GM23248 (cell line): ENCODE measurements at places on chromosomes 13 and 19.

GRCh38 chr19:48716562-48717291 is 2.8 kb downstream of the MAMSTR start:
- peak; percentile 75 for DNase-seq

GRCh38 chr19:17915940-17916593 is 16.7 kb upstream of the CCDC124 start:
- no peak for DNase-seq

GRCh38 chr19:30521937-30522336 is 149.8 kb downstream of the ZNF536 start:
- DNase-seq = no peak

GRCh38 chr13:46473806-46474205 is 79.2 kb upstream of the LRCH1 start:
- DNase-seq = no peak

GRCh38 chr13:80047406-80047805 is 293.5 kb downstream of the SPRY2 start:
- DNase-seq = peak; percentile 36

- peak; percentile 73 for DNase-seq
Observed at GRCh38 chr19:4327252-4327876, 11.3 kb downstream of the STAP2 start.

GRCh38 chr19:20273951-20274570 is 107.0 kb downstream of the ZNF486 start:
- no peak for DNase-seq

DNA sequence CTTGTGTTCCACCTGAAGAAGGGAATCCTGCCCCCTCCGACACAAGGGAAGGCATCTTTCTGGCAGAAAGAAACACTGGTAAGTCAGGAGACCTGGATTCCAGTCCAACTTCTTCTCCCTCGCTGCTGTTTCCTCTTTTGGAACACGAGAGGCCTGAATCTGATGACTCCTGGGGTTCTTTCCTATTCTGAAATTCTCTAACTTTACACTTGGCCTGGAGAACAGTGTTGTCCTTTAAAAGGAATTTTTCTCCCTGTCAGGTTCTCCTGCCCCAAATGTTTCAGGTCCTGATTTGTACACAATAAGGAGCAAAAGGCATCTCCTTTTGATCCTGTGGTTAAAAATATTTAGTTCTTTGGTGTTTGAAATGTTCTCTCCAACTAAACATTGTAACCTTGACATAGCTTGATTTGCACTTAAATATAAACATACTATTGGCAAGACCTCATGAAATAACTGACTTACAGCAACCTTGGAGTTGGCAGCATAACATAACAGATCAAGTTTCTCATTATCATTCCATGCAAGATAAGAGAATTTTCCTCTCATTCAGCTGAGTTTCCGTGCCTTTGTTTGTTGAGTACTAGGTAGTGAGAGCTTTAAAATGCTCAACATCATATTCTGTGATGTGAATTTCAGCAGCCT is 244.8 kb downstream of the COG6 start:
- DNase-seq = no peak

DNA sequence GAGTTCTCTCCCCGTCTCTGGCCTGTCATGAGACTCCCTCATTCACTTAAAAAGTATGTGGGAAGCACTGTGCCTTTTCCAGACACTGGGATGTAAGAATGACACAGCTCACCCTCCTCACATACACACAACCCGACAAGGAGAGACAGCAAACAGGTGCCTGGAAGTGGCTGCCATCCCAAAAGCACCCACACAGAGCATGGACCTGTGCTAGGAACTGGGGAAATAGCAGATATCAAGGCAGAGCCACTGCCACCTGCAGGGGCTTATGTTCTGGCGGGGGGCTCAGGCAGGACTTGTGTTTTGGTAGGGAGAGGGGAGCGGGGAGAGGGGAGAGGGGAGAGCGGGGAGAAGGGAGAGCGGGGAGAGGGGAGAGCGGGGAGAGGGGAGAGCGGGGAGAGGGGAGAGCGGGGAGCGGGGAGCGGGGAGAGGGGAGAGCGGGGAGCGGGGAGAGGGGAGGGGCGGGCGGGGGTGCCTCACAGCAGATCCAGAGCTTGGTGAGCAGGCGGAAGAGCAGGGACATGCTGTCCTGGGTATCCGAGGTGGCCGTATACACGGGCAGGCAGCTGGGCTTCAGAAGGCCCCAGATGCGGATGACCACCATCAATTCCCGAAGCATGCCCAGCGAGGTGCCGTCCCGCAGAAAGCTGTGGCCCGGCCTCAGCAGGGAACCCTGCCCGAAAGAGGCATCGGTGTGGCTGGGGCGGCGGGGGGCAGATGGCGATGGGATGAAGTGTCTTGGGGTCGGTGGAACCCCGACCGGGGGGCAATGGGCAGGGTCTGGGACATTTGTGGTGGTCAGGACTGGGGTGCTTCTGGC is 12.2 kb downstream of the CFD start:
- no peak for DNase-seq

DNA sequence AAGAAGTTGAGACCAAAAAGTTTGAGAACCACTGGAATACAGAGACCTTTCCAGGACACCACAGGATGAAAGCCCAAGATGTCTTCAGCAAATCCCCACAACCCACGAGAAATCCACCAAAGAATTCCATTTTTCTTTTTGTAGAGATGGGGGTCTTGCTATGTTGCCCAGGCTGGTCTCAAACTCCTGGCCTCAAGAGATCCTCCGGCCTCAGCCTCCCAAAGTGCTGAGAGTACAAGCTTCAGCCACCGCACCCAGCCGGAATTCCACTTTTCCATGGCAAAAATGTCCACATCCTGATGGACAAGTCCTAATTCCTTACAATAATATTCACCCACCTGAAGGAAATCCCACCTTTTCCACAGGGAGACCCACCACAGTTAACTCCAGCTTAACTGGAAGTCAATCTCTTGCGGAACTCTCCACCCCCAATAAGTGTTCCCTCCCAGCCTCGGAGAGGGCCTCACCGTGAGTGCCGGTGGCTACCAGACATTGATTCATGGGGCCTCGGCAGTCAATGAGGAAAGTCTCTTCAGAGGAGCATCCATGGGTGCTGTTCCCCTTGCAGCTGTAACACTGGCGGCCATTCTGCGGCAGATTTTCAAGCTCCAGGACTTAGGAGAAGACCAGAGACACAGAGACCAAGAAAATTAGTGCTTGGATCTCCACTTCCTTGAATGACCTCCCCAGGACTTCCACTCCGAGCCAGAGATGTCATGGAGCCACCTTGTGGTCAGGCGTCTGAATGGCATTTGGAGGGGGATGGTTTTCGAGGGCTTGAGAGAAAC is 12.3 kb upstream of the CADM4 start:
- DNase-seq = peak; percentile 78

GRCh38 chr13:33515146-33515545 is 229.6 kb upstream of the STARD13 start:
- no peak for DNase-seq

- no peak for DNase-seq
Observed at GRCh38 chr19:8343483-8343844, 402 bp upstream of the KANK3 start.

GRCh38 chr13:36553491-36553890 is 120.3 kb upstream of the SERTM1 start:
- no peak for DNase-seq

GRCh38 chr19:12526542-12526941 is 24.7 kb downstream of the ZNF564 start:
- DNase-seq = no peak

- DNase-seq = no peak
Observed at GRCh38 chr19:42086770-42087550, 11.0 kb downstream of the ZNF574 start.

DNA sequence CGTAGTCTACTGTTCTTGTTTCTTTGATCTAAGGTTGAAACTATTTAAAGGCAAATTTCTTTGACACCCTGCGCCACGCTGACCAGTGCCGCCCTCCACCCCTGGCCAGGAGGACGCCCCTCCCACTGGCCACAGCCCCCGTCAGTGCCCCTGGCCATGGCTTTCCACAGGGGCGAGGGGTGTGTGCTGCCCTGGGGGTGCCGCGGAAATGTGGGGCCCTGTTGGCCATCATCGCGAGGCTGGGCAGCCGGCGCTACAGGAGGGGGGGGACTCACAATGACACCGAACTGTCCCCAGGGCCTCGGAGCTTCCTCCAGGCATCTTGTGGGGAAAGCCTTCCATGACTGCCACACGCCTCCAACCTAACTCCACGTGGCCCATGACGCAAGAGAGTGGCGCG is 10.9 kb downstream of the SHC2 start:
- no peak for DNase-seq

GRCh38 chr19:7953060-7953459 is 9.6 kb upstream of the TIMM44 start:
- peak; percentile 44 for DNase-seq

DNA sequence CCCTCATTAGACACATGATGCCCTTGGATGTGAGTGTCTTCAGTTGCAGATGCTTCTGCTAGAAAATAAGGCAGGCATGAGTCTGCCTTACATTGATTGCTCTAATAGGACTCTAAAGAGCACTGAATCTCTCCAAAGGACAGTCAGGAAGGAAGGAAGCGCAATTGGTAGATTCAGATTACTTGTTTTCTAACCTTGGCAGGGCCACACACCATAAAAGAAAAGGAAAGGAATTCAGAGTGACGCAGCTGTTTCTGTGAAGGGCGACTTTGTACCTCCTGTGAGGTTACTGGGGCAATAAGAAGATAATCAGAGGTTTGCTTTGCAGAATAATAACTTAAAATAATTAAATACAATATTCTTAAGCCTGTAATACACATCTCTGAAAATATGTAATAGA is 48.0 kb downstream of the FRY start:
- no peak for DNase-seq

GRCh38 chr13:40483601-40484000 is 182.8 kb downstream of the FOXO1 start:
- no peak for DNase-seq

- no peak for DNase-seq
Observed at GRCh38 chr19:953445-954271, 27.8 kb downstream of the ARID3A start.

DNA sequence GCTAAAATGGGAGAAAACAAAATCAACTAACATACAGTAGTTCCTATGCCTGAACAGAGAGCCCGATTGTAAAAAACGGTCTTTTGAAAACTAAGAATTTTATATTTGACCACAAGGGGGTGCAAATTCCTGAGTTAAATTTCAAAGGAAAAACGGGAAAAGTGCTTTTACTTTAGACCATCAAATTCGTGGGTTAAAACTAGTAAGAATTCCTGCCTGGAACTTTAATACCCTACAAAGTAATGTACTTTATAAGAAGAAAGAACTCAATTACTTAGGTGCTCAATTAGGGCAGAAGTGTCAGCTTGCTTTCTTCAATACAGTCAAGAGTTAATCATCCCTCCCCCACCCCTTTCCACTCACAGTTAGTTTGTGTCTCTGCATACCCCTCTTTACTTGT is 69.8 kb downstream of the KCNRG start:
- peak; percentile 75 for DNase-seq

GRCh38 chr13:23348262-23349127 is 85.0 kb downstream of the SACS start:
- DNase-seq = peak; percentile 43

DNA sequence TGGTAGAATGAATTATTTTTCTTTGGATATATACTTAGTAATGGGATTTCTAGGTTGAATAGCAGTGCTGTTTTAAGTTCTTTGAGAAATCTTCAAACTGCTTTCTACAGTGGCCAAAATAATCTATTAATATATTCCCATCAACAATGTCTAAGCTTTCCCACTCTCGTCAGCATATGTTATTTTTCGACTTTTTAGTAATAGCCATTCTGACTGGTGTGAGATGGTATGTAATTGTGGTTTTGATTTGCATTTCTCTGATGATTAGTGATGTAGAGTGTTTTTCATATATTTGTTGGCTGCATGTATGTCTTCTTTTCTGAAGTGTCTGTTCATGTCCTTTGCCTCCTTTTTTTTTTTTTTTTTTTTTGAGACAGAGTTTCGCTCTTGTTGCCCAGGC is 90.2 kb upstream of the CSNK1A1L start:
- DNase-seq = no peak

DNA sequence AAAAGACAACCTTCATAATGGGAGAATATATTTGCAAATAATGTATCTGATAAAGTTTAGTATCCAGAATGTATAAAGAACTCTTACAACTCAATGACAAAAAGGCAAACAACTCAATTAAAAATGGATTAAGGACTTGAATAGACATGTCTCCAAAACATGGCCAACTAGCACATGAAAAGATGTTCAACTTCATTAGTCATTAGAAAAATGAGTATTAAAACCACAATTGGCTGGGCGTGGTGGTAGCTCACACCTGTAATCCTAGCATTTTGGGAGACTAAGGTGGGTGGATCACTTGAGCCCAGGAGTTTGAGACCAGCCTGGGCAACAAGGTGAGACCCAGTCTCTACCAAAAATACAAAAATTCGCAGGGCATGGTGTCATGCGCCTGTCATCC is 18.8 kb upstream of the ZMYM5 start:
- no peak for DNase-seq

DNA sequence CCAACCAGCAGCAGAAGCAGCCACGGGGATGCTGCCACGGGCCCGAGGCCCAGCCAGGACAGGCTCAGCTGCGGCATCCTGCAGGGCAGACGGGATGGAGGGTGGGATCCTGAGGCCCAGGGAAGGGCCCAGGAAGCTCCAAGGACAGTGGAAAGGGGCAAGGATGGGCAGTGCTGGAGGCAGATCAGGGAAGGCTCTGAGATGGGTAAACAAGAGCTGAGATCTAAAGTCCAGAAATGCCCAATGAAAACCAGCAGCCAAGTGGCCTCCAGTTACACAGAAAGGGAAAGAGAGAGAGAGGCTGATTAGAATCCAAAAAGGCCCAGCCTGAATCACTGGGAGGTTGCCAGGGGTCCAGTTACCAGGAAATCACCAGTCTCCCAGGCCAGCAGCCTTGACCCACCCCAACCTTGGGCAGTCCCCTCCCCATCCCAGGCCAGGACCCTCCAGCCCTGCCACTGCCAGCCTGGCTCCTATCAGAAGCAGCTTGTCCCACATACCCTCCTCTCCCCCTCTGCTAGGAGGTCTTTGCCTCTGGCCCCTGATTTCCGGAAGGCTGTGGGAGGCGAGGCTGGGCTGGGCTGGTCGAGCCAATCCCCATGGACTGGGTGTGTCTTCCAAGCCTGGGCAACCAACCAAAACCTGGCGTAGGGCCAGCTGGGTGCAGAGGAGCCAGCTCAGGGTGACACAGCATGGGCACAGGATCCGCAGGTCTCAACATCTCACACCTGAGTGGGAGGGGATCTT is at the start of gene CYP4F11:
Gene CYP4F11 (minus strand): TSS at position 198 of the 747 bp plus-strand sequence. CDS start 121 bp downstream, at position 77.
- DNase-seq = no peak
